Glomerular endothelial cell (primary cell): ENCODE measurements at places on chromosomes 3 and 15. TPM values are rescaled to one million over a fixed set of nuclear protein-coding genes. Genes with fewer than 3 reads are reported as not detected.

DNA sequence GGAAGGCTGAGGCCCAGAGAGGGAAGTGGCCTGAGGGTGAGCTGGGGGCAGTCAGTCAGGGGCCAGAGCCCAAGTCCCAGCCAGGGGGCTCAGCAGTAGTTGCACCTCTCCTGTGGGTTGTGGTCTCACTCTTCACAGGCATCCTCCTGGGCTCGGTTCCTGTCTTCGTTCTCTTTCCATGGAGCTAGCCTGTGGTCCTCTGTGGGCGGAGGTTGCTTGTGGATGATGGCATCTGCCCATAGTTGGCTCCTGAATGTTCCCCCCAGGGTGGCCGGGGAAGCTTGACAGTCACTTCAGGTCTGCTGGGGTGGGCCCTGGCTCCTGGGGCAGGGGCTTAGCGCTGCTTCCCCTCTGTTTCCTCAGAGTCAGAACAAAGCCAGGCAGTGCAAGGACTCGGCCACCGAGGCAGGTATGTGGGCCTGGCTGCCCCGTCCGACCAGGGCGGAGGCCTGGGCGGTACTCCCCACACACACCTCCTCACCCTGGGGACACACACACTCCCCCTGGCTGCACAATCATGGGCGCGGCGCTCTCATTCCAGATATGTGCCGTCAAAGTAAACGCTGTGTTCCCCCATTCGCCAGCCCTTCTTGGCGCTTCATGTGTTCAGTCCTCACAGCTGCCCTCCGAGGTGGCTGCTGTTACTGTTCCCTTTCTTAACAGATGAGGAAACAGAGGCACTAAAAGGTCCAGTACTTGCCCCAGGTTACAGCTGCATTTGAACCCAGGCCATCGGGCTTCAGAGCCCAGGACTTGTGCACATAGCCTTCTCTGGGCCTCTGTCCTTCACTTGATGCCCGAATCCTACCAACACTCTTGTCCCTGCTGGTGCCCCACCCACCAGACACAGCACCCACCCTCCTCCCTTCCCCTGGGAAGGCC, 34.5 kb downstream of the PSTPIP1 start:
- no peak for DNase-seq

- DNase-seq, result no peak
Observed at GRCh38 chr3:39501059-39501458, 33.6 kb downstream of the MOBP start.

FOXB1 gene
- not detected in 2 replicates for total RNA-seq

CCDC54 gene
- total RNA-seq, result not detected in 2 replicates

- DNase-seq, result no peak
Observed at GRCh38 chr3:134458406-134458945, 27.3 kb downstream of the ANAPC13 start.

WWTR1 gene
- 120 and 183 TPM in 2 replicates for total RNA-seq

DNA sequence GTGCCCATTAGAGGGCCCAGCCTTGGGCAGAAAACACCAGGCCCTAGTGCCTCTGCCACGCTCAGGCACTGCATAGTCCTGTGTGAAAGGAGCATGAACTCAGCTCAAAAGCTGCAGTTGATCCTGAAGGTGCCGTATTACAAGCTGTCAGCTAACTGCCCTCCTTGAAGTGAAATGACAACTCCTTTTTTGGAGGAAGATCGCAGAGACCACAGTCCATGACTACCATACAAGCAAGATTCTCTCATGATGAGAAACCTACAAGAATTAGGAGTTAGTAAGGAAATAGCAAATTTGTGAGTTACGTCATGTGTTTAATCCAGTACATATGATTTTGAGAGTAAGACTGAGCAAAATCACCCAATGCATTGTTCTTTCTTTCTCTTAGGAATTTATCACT, 513.9 kb upstream of the NR2F2 start:
- DNase-seq, result no peak

- no peak for DNase-seq
Observed at GRCh38 chr3:112640276-112640929, 540 bp downstream of the CCDC80 start.

DNA sequence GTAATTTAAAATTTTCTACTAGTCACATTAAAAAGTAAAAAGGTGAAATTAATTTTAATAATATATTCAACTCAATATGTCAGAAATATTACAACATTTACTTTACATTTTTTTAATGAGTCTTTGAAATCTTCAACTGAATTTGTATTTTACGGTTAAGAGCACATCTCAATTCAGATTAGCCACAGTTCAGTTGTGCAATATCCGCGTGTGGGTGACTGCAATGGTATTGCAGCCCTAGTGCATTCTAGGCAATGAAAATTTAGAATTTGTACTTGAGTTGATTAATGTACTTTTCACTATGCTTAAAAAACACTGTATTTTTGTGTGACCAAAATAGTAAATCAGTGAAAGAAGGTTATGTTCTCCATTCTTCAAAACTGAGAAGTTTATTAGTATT, 57.3 kb downstream of the CEP63 start:
- no peak for DNase-seq
